GM23338 (cell line): ENCODE measurements at places on chromosomes 4 and X. TPM values are rescaled to one million over a fixed set of nuclear protein-coding genes. Genes with fewer than 3 reads are reported as not detected.

The TNIP3 gene
- total RNA-seq: not detected in 2 replicates

GRCh38 chr4:52716364-52717151, 34.7 kb downstream of the ERVMER34-1 start:
- H3K27me3 ChIP-seq: no peaks in the 10 kb centered on the region
- H3K36me3 ChIP-seq: peaks cover 60% of the 10 kb centered on the region
- peak overlapping the region; percentile 92 for H3K27ac ChIP-seq
- 0 out of 2 replicates have a peak overlapping the region, but pooled peaks have one; percentile 94 for H3K4me3 ChIP-seq

The AFF2 gene
- total RNA-seq: 5.8 and 5.9 TPM in 2 replicates

The CASK gene
- 44.1 and 44.4 TPM in 2 replicates for total RNA-seq
